GM06990 (cell line): ENCODE measurements at places on chromosomes 16 and 17.

GRCh38 chr17:9016941-9017552 lies 4.3 kb upstream of the NTN1 start:
- DNase-seq = no peak

DNA sequence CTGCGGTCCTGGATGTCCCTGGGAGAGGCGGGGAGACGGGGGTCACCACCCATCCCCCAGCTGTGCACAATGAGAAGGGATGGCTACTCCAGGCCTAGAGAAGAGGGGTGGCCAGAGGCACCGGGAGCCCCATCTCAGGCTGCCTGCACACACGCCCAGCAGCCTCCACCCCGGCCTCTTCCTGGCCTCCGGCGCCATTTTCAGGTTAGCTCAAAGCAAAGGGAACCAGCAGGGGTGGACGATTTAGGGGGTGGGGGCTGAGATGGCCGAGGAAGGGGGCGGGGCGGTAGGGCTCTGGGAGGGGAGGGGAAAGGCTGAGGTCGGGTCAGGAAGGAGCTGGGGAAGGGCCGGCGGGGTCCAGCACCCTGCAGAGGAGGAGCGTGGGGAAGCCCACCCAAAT lies 42.8 kb downstream of the SRCIN1 start:
- no peak for DNase-seq

DNA sequence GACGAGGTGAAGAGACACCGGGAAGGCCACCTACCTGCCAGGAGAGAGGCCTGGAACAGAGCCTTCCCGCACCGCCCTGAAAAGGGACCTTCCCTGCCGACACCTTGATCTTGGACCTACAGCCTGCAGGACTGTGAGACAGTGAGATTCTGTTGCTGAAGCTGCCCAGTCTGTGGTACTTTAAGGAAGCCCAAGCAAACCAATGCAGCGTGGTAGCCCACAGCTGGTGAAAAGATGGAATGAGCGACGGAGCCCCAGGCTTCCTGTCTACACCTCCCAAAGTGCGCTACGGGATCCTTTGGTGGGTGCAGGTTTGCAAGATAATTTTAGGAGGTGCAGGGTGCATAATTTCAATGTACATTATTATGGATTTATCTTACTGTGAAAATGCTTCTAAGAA lies 33.9 kb downstream of the TNFRSF13B start:
- DNase-seq = no peak

GRCh38 chr16:3961449-3961849 lies 80.9 kb upstream of the CREBBP start:
- DNase-seq = no peak

- no peak for DNase-seq
Measured at GRCh38 chr17:54967621-54968261, 713 bp downstream of the COX11 start.

DNA sequence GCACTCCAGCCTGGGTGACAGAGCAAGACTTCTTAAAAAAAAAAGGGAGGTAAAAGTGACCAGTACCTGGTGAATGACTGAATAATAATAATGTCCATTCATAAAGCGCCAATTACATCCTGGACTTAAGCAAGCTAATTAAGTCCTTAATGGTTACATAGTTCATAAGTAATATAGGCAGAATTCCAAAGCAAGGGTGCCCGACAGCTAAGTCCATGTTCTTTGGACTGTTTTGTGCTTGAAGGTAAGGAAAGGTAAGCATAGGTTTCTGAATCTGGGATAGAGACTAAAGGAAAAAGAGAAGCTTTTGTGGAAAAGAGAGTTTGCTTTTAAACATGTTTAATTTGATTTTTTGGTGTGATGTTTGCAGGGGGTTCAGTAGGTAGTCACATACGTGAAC lies 9.8 kb downstream of the POLR2A start:
- DNase-seq = no peak
